Iris pigment epithelial cell (primary cell): ENCODE measurements at places on chromosomes 6 and 20.

- peak; percentile 92 for DNase-seq
Observed at GRCh38 chr6:37705239-37706051, 7.8 kb upstream of the MDGA1 start.

DNA sequence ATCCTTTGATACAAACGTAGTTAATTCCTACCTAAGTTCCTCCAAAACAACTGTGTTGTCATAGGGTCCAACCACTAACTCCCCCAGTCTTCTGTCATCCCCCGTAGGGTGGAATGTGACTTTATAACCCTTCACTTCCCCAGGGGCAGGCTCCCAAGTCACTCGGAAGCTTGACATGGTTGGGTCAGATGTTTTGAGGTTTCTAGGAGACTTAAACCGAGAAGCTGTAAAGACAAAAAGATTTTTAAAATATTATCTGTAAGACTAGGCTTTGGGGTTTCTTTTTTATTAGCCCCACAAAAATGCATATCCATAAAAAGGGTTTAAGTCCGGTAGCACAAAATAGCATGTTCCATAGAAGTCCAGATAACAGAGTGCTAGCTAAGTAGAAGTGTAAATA is 50.2 kb downstream of the COL12A1 start:
- DNase-seq = peak; percentile 38

DNA sequence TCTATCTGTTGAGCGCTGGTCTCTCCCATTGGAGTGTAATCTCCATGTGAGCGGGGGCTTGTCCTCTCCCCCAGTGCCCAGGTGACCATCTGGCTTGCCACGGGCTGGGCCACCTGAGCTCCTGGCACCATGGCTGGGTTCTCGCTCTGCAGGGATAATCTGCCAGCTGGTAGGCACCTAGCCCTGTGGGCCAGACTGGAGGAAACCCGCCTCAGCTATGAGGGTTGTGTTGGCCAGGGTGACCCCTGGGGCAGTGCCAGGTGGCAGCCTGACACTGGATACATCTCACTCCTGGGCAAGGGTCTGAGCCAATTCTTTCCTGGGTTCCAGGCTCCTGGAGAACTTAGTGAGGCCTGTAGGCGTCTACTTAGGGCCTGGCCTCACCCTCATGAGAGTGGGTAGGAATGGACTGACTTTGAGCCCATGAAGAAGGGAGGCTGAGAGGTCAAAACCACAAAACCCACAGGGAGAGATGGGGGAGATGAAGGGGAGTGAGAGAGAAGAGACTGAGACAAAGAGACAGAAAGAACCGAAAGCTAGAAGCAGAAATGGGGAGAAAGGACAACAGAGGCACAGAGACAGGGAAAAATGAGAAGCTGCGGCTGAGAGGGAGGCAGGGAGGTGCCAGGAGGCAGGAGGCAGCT is 5.8 kb upstream of the SLC52A3 start:
- no peak for DNase-seq

DNA sequence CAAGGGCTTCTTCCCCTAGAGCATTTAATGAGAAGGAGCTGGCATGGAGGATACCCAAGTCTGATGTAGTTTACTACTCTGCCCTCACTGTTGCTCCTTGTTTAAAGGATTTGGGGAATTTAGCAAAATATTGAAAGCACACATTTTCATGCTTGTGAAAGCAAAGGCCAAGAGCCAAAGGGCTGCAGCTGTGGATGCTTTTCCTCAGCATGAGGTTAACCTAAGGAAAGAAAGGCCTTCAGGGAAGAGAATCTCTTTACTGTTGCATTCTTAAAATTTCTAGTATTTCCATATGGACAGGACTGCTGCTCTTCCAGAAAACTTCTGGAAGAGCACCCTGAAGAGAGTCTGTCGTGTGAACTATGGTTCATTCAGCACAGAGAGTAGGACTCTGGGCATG is 45.9 kb upstream of the SASH1 start:
- DNase-seq = peak; percentile 16

- no peak for DNase-seq
Observed at GRCh38 chr6:157025437-157025836, 248.3 kb downstream of the ARID1B start.

DNA sequence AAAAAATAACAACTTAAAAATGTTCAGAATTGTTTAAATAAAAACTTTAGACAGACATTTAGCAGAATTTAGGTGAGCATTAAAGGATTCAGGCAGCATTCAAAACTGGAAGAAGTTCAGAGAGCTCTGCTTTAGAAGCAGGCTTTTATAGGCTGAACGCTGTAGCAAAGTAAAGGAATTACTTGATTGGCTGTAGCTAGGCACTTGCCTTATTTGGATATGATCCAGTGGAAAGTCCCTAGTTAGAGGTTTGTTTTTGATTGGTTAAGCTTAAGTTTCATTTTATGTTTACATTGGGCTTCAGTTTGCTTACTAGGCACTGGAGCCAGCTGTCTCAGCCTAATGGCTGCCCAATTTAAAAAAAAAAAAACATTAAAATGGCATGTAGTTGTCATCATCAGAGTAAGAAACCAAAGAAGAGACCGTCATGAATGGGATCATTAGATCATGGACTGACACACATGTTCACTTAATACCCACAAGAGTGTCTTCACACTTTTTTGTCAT is 65.1 kb downstream of the CBFA2T2 start:
- DNase-seq = peak; percentile 98

DNA sequence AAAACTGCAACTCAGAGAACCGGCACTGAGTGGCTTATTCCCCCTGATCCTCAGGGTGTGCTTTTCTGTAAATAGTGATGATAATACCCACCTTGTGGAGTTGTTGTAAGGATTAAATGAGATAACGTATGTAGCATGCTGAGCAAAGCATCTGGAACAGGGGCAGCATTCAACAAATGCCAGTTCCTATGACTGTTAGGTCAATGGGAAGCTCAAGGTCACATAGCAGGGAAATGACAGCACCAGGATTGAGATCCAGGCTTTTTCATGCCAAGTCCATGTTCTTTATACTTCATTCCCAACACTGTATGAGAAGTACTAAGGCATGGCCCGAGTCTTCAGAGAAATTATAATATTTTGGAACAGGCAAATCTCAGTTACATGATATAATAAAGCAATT is 5.1 kb downstream of the RCAN2 start:
- DNase-seq = no peak

DNA sequence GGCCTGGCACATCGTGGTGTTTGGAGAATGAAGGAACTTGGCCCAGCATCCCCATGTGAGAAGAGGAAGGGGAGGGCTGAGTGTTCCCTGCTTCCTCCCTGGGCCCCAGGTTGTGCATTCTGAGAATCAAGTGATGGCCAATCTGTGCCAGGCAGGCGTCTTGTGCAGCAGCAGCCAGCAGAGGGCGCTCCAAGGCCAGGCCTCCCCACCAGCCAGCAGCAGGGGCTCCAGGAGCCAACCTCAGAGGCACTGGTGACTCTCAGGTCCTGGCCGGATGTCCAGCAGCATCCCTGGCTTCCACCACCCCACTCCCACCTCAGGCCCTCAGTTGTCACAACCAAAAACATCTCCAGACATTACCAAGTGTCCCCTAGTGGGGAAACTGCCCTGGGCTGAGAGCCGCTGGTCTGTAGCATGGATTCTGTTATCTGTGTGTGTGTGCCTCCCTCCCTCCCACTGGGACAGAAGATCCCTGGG is 192.0 kb downstream of the PREX1 start:
- DNase-seq = peak; percentile 41

DNA sequence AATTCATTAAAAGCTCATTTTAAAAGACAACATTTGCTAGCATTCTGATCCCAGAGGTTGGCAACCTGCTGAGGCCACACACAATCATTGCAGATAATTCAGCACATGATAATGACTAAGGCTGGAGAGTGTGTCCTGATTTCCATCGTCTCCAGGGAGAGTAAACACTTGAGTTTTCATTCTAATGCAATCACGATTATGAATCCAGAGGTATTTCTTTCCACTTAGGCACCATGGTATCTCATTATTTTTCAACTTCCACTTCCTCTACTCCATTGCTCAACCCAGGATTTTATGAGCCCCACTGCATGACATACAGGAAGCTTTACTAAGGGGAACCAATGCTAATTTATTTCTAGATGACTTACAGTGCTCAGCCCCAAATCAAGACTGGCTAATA is 273.8 kb upstream of the AGPAT4 start:
- DNase-seq = no peak

- DNase-seq = peak; percentile 42
Observed at GRCh38 chr6:155473741-155474140, 18.1 kb upstream of the NOX3 start.

DNA sequence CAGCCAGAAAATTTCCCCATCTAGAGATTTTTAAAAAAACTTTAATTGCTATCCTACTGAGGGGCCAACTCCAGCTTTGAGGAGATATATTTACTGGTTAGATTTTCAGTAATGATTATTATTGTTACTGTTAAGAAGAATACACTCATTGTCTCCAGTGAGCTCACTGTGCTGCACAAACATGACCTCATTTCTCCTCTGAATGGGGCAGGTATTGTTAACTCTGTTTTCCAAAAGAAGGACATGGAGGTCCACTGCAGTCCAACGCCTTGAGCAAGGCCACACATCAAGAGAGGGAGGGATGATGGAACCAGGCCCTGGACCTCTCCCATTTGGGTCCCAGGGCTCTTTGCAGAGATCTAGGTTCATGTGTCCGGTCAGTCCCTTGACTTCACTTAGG is 13.9 kb upstream of the SCUBE3 start:
- no peak for DNase-seq

DNA sequence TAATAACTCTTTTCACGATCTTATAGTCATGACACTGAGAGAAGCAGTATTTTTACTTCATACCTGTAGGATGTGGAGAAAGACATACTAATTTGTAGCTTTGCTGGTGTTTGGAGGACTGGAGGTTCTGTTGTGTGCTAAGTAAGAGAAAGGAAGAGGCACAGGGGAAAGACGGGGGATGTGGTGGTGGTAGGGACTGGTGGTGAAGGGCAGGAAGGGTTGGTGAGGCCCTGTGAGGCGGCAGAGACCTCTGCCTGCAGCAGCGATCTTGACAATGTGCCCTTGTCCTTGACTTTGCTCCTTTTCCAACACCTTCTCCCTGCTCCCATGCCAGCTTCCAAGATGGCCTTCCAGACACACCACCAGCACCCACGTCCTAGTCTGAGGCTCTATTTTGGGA is 32.6 kb upstream of the MPC1 start:
- DNase-seq = no peak

- DNase-seq = peak; percentile 74
Observed at GRCh38 chr20:62595491-62595890, 46.8 kb upstream of the SLCO4A1 start.

GRCh38 chr20:48709744-48710143 is 118.1 kb downstream of the PREX1 start:
- DNase-seq = no peak

- DNase-seq = no peak
Observed at GRCh38 chr6:118771253-118771652, 119.9 kb upstream of the CEP85L start.

DNA sequence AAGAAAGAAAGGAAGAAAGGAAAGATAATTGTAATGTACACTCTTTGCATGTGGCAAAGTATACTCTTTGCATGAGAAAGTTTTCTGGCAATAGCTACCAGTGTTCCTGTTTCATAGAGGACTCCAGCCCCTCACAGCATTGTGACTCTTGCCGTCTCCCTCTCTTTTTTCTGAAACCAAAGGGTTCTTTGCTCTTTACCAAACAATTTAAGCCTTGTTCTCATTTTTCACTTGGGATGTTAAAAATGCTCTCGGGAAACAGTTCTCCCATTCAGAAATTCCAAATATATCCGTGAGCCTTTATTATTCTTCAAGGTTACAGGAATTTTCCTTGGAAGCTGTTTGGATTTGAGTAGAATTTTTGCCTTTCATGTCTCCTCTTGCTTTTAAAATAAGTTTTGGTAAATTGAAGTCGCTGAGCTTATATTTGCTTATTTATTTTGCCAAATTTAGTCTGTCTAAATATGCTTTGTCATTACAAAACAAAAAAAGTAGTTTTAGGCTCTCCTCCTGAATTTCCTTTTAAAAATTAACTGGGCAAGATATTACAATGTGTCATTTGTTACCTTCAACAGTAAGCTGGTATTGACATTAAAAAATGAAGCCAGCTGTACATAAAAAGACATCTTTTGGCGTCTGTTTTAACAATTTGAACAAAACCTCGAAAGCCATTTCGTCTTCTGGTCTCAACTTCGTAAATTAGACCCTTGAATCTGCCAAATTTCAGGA is 103.8 kb upstream of the ARMC2 start:
- no peak for DNase-seq

GRCh38 chr6:62217866-62218265 is 68.2 kb downstream of the KHDRBS2 start:
- no peak for DNase-seq

DNA sequence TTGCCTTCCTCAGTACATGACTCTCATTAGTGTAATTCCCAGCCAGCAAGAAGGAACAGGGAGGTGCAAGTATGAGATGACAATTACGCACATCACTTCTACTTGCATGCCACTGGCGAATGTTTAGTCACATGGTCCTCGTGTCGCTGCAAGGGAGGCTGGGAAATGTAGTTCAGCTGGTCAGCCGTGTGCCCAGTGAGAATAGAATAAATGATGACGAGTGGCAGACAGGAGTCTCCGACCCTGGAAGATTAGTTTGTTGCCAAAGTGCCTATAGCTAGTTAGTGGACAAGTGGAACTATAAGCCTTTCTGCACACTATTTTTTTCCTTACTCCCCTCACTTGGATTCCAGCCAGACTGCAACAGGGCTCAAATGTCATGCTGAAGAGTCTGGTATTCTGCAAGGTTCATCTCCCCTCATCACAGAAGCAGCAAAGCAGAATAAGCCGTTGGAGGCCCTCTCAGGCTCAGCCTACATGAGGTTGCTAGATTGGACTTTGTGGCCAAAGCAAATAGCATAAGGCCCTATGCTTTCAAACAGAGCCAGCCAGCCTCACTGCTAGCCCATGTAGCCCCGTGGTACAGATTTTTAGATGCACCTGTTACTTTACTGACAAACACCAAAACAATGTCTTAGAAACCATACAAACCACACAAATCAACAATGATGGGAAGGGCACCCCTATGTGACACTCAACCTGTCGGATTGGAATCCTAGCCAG is 9.7 kb downstream of the LINC00237 start:
- peak; percentile 8 for DNase-seq

- no peak for DNase-seq
Observed at GRCh38 chr6:43186706-43187105, 4.7 kb downstream of the CUL9 start.

DNA sequence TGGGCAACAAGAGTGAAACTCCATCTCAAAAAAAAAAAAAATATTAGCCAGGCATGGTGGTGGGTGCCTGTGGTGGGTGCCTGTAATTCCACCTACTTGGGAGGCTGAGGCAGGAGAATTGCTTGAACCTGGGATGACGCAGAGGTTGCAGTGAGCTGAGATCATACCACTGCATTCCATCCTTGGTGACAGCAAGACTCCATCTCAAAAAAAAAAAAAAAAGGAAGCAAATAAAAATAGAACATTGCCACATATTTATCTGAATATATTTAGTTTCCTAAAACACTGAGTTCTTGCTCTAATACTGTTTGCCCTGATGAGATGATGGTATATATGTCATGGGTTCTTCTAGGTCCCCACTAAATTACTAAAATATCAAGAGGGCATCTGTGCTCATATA is 28.4 kb downstream of the CASP8AP2 start:
- DNase-seq = no peak
